Choroid plexus epithelial cell (primary cell): ENCODE measurements at places on chromosomes 1 and 21.

GRCh38 chr1:12279728-12280464, 50.1 kb downstream of the VPS13D start:
- no peak for DNase-seq

DNA sequence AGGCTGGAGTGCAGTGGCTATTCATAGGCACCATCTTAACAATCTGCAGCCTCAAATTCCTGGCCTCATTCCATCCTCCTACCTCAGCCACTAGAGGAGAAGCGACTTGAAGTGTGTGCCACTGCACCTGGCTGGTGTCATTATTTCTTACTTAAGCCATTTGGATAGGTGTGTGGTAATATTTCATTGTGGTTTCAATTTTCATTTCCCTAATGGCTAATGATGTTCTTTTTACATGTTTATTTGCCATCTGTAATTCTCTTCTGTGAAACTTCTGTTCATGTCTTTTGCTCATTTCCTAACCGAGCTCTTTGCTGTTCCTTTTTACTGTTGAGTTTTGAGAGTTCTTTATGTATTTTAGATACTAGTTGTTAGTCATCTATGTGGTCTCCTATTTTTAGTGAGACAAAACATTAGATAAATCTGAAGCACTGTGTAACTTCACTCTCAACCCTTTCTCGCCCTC, 66.8 kb downstream of the SLC27A3 start:
- DNase-seq: no peak

DNA sequence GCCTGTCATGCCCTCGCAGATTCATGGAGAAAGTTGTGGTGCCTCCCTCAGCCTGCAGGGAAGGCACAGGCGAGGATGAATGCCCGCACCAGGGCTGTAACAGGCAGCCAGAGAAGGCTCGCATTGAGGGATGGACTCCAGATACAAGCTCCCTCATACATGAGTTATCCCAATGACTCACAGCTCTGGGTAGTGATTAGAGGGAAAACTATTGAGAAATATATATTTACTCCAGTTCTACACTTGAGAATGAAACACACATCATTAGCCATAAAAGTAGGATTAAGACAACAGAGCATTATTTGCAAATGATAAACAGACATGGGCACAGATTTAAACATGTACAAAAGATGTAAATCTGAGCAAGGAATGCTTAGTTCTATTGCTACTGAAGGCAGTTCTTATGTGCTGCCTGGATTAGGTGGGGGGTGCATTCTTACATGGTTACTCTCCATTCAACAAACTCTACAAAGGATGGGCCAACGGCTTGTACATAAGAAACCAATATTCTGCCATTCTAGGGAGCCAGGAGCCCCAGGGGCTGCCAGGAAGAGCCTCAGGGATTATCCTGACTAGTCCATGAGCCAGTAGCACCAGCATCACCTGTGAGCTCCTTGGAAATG, 97.9 kb downstream of the CSMD2 start:
- DNase-seq: no peak

GRCh38 chr1:206992790-206993189, 22.5 kb upstream of the FCAMR start:
- no peak for DNase-seq

GRCh38 chr1:21491488-21492355, 17.5 kb upstream of the ALPL start:
- DNase-seq: peak; percentile 44

DNA sequence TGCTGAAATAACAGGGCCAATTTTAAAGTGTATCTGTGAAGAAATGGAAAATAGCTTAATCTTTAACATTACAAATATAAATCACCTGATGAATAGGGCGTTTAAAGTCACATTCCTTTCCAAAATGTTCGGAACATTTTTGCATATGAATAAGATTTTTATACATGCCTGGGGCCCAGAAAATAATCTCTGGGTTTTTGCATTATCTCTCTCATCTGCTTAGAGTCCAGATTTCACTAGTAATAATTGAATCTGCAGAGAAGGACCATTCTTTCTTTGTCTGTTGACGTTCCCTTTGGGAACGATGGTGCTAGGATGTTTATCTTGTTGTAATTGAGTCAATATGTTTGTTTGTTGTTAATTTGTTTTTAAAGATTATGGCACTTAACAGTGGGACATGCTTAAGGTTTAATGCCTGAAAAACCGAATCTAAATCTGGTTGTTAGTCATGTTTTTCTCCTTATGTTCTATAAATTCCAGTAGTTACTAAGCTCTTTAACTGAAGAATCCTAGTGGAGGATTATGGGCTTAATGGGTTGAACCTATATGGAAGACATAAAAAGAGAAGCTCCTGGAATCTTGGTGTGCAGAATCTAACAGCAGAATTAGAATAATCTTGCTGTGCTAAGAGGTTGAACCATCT, 140.6 kb downstream of the VPS13D start:
- no peak for DNase-seq
